KBM-7 (cell line): ENCODE measurements at places on chromosomes 16 and 17.
A peak's percentile ranks its signal among the peaks of the same experiment; 100 is the strongest.

GRCh38 chr17:8285270-8286181 lies 2.9 kb upstream of the RANGRF start:
- peak; percentile 64 for DNase-seq

DNA sequence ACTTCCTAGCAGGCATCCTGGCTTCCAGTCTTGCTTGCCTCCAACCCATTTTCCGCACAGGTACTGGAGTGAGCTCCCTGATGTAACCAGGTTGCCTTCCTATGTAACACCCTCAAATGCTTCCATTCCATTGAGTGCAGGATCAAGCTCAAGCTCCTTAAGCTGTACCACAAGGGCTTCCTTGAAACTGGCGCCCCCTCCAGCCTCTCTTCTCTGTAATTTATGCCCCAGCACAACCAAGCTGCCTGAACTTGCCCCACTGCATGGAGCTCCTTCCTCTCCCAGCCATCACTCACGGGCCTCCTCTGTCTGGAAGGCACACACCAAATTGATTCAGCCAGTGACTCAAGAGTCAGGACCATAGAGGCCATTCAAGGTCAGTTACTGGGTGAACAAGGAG lies 234.8 kb upstream of the RPL38 start:
- no peak for DNase-seq

- DNase-seq, result no peak
Measured at GRCh38 chr16:2519711-2520080, 475 bp upstream of the AMDHD2 start.

- peak; percentile 36 for DNase-seq
Measured at GRCh38 chr16:28289048-28289447, 3.3 kb upstream of the SBK1 start.

GRCh38 chr16:13313351-13313750 lies 412.0 kb downstream of the SHISA9 start:
- no peak for DNase-seq

DNA sequence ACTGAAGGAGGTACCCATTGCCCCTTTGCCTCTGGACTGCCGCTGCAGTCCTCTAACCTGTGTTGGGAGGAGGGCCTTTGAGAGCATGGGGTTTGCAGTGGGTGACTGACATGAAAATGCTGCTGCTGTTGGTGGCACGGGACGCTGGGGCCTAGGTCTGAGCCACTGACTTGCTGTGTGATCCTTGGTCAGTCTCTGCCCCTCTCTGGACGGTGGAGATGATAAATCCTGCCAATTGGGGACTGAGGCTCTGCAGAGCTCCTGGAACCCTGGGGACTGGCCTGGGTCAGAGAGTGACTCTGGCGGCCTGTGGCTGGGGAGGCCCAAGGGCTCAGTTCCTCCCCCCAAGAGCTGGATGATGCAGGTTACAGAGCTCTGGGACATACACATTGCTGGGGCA lies 6.1 kb upstream of the PYDC1 start:
- DNase-seq, result no peak

DNA sequence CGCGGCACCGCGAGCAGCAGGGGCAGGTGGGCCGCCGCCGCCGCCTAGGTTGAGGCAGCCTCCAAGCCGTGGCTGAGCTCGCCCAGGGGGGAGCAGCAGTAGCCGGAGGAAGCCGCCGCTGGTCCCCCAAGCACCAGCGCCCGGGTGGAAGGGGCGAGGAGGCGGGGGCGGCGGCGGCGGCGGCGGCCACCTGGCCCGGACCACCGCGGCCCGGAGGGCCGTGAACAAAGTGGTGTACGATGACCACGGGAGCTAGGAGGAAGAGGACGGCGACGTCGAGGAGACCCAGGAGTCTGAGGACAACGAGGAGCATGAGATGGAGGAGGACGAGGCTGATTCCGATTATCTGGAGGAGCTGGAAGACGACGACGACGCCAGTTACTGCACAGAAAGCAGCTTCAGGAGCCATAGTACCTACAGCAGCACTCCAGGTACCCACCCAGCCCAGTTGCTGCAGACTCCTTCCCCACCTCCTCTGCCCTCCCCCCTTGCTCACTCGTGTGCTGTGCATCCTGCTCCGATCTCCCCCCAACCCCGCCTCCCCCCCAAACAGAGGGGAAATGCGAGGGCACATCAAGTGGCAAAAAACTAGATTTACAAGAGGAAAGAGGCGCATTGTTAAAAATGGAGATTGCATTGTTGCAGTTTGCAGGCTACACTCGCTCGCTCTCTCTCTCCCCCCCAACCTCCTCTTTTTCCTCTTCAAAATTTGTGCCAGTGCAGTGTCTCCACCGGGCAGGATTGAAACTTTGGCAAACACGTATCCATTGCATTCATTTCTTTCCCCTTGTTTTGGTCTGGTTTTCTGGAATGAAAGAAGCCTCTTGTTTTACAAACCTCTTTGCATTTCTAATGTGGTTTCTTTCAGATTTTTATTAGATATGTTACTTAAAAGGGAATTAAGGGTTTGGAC lies 41.8 kb upstream of the AMZ2 start:
- peak; percentile 40 for DNase-seq

DNA sequence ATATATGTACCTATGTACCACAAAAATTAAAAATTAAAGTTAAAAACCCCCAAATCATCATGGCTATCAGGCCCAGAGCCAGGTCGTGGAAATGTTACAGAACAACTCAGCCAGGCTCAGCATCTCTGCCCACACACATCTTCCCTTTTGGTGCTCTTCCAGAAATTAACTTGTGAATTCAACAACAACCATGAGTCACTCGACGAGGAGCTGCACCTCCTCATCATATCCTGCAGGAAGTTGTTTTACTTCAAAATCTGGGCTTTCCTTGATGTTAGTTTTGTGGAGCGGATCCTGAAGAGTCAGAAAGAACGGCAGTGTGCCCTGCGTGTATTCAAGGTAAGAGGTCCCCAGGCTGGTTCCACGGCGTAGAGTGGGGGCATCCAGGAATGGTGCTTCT lies 10.6 kb downstream of the FBXO39 start:
- DNase-seq, result no peak

GRCh38 chr17:44555099-44555498 lies 2.2 kb upstream of the FZD2 start:
- DNase-seq, result peak; percentile 21

GRCh38 chr17:56679777-56680422 lies 86.4 kb downstream of the NOG start:
- DNase-seq, result no peak

- DNase-seq, result peak; percentile 3
Measured at GRCh38 chr16:82301146-82301755, 131.2 kb upstream of the MPHOSPH6 start.

- no peak for DNase-seq
Measured at GRCh38 chr17:62751060-62751691, 56.9 kb downstream of the MARCHF10 start.

GRCh38 chr16:89828870-89829629 lies 775 bp downstream of the SPIRE2 start:
- no peak for DNase-seq

GRCh38 chr17:68375566-68375965 lies 81.7 kb downstream of the WIPI1 start:
- no peak for DNase-seq

DNA sequence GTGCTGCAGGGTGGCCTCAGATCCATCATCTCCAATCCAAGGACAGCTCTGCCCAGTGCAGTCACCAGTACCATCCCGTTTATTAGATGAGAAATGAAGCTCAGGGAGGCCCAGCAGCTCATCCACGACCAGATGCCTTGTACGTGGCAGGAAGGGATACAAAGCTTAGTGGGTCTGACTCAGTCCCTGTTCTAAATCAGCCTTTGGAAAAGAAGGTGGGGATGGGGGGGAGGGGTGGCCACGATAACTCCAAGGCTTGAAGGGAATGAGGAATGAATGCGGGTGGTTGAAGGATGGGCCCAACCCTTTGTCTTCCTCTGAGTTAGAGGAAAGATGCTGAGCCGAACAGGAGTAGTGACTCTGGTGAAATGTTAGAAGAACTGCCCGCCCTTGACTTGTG lies 25.8 kb downstream of the LLGL2 start:
- DNase-seq, result no peak

GRCh38 chr16:11793840-11794239 lies 3.2 kb downstream of the ZC3H7A start:
- DNase-seq, result no peak

- no peak for DNase-seq
Measured at GRCh38 chr16:14658063-14658462, 25.3 kb downstream of the BFAR start.

GRCh38 chr17:48752399-48753288 lies 24.1 kb upstream of the HOXB13 start:
- no peak for DNase-seq

- DNase-seq, result peak; percentile 78
Measured at GRCh38 chr17:10616502-10617119, 40.5 kb downstream of the MYH3 start.

GRCh38 chr16:79587296-79587695 lies 13.2 kb downstream of the MAF start:
- no peak for DNase-seq

DNA sequence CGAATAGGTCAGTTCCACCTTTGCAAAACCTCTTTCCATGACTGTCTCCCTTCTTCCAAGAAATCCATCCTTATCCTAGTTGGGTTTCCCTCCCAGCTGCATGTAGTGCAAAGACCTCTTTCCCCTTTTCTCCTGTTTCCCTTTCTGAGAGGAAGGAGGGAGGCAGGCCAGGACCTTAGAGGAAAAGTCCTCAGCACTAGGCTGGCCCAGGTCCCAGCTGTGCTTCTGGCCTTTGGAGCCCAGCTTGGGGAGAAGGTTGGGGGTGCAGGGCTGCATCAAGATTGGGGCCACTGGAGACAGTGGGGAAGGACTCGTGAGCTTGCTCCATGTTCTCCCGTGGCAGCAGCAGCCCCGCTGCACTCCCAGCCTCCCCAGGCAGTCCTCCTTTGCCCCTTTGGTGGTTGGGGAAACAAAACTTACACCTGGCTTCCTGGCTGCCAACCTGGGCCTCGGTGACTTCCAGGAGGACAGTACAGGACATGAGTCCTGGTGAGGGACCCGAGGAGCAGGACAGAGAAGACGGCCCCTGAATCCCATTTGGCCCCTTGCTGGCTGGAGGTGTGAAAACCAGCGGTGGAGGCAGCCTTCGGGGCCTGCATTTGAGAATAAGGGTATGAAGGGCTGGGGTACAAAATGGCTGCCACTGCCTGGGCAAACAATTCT lies 481 bp downstream of the HEXIM2 start:
- DNase-seq, result no peak

DNA sequence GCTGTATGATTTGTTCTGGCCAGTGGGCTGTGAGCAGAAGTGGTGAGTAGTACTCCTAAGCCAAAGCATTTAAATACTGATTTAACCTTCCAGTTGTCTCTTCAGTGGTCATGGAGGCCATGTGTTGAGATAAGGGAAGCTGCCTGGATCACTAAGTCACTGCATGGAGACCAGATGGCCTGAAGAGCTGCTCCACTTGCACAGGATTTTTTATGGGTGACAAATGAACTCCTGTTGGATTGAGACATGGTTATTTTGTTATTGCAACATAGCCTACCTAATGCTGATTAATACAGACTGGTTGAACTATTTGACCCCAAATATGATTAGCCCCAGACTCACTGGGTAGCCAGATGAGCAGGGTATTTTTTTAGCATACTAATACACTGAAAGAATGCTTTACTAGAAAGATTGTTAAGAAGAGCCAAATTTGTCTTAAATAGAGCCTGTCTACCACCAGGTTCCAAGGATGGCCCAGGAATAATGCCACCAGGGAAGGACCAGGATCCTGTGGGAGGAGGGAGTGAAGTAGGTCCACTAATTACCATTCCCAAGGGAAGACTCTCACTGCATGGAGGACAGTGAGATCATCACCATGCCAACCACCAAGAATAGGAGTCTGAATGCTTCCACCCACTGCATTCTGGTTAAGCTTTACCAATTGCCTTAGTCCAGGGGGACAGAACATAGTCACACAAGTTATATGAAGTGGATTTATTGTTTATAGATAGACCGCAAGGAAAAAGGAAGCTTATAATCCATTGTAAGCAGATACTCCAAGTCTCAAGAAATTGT lies 187.4 kb upstream of the IRX6 start:
- no peak for DNase-seq

- no peak for DNase-seq
Measured at GRCh38 chr16:57203451-57203850, 17.3 kb downstream of the RSPRY1 start.

- no peak for DNase-seq
Measured at GRCh38 chr17:77374170-77374936, 233.6 kb downstream of the SEC14L1 start.

DNA sequence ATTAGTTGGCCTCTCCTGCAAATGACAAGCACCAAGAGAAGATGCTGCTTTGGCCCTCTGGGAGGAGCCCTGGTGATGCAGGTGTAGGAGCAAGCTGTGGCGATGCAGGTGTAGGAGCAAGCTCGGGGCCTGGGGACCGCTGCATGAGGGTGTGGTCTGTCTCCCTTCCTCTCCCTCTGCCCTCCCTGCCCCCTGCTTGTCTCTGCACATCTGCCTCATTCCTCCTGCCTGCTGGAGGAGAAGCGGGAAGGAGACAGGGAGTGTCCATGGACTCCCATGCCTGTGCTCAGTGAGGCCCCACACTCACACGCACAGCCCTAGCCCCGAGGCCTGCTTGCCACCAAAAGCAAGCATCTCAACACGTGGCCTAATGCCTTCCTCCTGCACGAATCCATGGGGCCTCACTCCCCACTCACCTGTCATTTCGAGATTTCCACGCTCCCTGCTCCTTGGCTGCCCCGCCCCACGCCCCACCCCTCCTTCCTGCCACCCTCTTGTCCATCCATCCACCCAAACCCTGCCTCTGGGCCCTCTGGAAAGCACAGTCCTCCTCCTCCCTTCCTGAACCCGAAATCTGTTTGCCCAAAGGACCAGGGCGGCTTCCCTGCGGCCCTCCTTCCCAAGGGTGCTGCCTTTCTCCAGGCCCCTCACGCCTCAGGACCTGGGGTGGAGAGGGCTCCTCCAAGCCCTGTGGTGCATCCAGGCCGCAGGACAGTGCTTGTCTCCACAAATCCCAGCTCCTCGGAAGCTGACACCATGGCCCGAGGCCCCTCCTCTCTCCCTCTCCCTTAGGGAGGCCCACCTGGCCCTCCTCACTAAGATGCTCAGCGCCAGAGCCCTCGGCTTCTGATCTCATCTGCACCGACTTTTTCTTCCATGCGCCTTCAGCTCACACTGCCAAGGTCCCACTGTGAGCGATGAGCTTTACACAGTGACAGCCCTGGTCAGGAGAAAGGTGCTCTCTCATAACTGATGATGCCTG lies 11.8 kb upstream of the ALDH3A1 start:
- no peak for DNase-seq

DNA sequence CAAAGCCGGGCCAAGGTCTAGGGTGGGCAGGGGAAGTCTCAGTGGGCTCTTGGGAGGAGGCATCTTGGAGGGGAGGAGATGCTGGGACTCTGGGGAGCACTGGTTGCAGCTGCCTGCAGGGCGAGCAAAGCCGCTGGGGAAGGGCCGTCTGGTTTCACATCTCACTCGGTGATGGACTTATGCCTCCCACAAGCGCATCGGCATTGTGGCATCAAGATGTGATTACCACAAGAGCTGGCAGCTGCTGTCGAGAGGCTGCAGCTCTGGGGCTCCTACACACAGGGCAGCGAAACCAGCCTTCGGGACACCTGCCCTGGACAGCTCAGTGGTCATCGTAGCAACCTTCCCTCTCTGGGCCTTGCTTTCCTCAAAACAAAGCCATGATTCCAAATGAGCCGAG lies 3.1 kb upstream of the KCNJ12 start:
- no peak for DNase-seq
